ENCODE measurements at places on chromosomes 5 and 9.
A peak's percentile ranks its signal among the peaks of the same experiment; 100 is the strongest.

DNA sequence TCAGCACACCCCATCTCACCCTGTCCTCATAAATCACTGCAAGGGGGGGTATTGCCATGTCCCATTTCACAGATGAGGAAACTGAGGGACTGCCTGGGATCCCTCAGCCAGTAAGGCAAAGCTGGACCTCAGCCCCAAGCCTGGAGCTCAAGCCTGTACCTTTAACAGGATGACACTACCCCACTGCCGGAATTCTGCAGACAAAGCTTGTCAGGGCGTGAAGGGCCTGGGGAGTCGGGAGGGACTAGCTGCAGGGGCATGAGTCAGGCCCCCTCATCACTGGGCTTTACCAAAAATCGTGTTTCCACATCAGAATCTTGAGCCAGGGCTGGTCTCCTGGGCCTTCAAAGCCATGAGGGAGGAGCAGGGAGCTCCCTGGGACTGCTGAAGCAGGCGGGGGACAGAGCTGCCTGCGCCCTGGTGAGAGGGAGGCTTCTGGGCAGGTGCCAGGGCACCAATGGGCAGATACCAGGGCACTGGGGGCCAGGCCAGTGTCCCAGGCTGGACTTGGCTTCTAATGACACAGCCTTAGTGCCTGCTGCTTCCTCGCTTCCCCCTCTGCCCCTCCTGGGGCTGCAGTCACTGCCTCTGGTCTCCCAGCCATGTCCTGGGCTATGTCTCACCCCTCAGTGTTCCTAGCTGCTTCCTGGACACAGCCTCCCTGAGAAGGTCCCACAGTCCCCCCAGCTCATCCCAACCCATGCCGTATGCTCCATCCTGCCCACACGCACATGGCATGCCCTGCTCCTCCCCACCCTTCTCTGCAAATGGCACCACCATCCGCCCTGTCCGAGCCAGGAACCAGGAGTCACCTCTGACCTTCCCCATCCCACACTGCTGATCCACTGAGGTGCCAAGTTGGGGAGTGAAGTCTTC, 80.7 kb downstream of the LMX1B start:
- no peak for DNase-seq

DNA sequence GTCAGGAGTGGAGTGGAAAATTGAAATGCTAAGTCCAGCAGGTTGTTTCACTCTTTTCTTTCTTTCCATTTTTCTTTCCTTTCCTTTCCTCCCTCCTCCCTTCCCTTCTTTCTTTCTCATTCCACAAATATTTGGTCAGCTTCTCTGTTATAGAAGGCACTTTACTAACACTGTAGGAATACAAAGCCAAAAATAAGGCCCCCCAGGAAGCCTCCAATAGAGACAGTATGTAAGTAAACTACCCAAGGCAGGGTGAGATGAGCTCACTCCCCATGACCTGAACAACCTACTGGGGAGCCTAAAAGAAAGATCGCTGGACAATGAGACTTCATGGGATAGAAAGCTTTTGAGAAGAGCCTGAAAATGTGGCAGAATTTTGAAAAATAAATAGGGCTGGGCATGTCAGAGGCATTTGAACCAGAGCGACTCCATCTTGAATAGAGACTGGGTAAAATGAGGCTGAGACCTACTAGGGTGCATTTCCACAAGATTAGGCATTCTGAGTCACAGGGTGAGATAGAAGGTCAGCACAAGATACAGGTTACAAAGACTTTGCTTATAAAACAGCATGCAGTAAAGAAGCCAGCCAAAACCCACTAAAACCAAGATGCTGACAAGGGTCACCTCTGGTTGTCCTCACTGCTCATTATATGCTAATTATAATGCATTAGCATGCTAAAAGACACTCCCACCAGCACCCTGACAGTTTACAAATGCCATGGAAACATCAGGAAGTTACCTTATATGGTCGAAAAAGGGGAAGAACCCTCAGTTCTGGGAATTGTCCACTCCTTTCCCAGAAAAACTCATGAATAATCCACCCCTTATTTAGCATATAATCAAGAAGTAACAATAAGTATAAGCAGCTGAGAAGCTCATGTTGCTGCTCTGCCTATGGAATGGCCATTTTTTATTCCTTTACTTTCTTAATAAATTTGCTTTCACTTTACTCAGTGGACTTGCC, 158.9 kb upstream of the EGFLAM start:
- no peak for DNase-seq

- DNase-seq = peak; percentile 69
These were observed at the start of gene SMIM3 for GRCh38 chr5:150778517-150779396. Gene SMIM3 (plus strand): TSS chr5:150778757. CDS start chr5:150795441, 16,684 bp downstream.

GRCh38 chr9:110208031-110208430, at the start of gene C9orf152:
Gene C9orf152 (minus strand): TSS chr9:110208159. CDS start chr9:110207579, 580 bp downstream.
- no peak for DNase-seq

DNA sequence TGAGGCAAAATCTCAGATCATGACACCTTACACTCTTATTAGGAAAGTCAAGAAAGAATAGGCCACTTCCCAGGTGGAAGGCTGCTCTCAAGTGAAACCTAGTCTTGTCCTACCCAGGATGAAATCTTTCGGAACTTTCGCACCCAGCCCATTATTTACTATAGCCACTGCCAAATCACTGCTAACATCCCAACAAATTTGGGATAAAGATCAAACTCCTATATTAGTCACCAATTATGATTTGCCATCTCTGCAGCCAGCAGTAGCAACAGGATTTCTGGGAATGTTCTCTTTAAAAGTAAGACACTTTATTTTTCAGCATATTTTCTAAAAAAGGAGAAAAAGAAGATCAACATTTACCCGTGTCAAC, 224.6 kb downstream of the GAS1 start:
- no peak for DNase-seq

- DNase-seq = no peak
These were observed 21.4 kb downstream of the FREM1 start for GRCh38 chr9:14888875-14889274.

GRCh38 chr5:138696501-138696900, 56.7 kb upstream of the CTNNA1 start:
- no peak for DNase-seq

GRCh38 chr5:12354686-12355085, 450.4 kb upstream of the CTNND2 start:
- DNase-seq = no peak

GRCh38 chr5:52987711-52988331, 1.3 kb upstream of the ITGA2 start:
- DNase-seq = no peak

- peak; percentile 45 for DNase-seq
These were observed 6.3 kb upstream of the IFNA8 start for GRCh38 chr9:21402386-21403251.

- no peak for DNase-seq
These were observed 205.3 kb downstream of the SLCO4C1 start for GRCh38 chr5:102090770-102091169.

GRCh38 chr5:115298811-115299210, 2.4 kb upstream of the CCDC112 start:
- DNase-seq = no peak

DNA sequence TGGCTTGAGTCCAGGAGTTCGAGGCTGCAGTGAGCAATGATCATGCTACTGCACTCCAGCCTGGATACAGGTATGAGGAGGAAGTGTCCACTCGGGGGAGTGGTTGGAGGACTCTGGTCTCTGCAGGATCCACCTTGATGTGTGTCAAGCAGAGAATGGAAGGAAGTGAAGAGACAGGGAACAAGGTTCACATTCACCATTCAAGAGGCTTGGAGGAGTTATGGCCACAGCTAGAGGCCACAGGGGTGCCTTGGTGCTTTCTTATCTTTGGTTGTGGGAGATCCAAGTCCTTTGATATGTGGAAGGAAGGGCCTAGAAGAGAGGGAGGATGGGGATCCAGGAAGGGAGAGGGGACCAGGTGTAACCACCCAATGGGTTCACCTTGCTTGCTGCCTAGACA, 5.4 kb upstream of the CERCAM start:
- DNase-seq = no peak

GRCh38 chr9:99075246-99075912, 29.5 kb upstream of the TGFBR1 start:
- no peak for DNase-seq

DNA sequence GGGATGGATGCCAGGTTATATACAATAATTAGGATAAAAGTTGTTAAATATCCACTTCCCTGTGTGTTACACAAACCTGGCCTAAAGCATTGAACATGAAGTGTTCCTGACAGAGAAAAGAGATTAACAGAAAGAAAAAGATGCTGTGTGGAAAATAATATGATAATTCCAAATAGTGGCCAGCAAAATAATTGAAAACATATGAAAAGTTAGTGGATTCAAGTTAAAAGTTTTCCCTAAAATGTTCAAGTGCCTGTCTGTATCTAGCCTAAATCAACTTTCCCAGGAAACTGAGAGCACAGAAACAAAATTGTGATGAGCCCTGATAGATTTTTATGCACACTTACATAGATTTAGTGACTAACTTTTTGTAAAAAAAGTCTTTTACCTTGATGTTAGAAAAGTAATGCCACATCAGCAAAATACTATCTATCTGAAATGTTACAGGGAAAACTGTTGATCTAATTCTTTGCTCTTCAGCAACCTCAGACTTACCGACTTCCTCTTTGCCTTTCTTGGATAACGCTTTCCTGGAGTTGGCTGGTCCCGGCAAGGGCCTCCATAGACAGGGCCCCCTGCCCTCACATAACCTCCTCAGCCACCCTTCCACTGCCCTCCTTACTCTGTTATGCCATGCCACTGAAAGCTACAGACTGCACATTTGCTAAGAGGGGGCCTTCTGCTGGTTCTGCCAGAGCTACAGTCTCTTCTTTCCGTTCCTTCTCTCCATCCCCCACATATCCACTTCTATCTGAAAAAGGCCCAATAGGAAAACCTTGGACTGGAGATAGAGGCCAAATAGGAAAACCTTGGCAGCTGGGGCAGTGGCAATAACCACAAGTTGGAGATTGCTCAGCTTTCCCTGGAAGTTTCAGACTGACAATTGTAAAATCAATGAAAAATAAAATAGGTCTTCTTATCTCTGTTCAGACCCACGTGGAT, 44.4 kb downstream of the ZNF474 start:
- DNase-seq = no peak

DNA sequence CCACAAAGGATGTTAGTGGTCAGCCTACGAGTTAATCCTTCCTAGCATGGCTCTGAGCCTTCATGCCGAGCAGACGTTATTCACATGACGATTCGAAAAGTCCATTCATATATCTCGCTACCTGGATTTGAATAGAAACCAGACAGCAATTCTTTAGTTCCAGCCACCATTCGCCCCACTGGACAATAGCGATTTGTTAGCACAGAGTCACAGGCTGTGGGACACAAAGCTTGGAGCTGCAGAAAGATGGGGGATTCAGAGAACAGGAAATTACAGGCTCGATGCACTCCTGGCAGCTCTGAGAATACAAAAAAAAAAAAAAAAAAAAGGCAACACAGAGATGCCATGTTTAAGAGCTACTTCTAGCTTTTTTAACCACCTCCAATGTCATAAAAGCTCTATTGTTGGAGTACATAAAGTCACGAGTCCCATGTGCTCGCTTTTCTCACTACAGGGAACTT, 110.7 kb downstream of the NR6A1 start:
- peak; percentile 90 for DNase-seq

- DNase-seq = no peak
These were observed 472.9 kb upstream of the ACTBL2 start for GRCh38 chr5:57955511-57955910.

DNA sequence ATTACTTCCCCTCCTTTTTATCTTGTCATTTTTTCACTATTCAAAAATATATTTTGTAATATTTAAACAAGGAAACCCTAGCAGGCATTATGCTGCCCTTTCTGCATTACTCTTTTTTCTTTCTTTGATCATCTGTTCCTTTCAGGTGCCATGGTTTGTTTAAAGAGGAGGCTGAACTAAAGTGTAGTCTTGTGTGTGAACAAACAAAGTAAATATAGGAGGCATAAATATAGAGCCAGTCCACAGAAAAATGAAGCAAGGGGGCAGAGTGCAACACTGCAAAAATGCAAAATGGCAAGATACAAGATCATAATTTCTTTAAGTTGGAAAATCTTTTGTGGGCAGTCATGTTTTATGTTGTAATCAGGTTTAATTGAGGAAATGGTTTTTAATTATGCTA, 947.3 kb upstream of the COX7C start:
- DNase-seq = no peak

DNA sequence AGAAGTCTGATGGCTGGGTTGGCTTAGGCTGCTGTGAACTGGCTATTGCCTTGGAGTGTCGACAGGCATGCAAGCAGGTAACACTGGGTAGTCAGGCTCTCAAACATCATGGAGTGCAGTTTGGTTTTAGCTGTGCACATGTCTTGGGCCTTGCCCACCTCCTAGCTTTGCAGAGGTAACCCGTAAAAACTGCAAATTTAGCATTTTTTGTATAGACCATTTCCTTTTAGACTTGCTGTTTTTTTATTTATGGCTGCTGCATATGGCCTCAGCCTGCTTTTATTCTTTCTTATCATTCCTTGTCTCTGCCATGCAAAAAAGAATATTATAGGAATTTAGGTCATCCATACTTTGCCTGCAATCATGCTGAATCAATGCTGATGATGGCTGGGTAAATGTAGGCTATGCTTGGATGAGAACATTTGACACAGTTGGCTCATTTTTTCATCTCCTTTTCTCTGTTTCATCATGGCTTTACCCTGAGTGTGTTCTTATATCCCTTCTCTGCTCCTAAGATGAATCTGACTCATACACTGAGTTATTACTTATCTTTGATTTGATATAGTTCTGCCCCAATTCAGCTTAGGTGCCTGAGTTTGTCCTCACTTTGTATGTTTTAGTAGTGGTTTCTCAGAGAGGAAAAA, 27.2 kb downstream of the RECK start:
- no peak for DNase-seq

GRCh38 chr9:35906923-35907699, 1.1 kb downstream of the HRCT1 start:
- peak; percentile 71 for DNase-seq

- no peak for DNase-seq
These were observed 24.0 kb downstream of the HSD17B4 start for GRCh38 chr5:119476341-119476740.

- DNase-seq = no peak
These were observed 120.2 kb downstream of the SEMA6A start for GRCh38 chr5:116454417-116454927.

GRCh38 chr5:149018909-149019443, 43.9 kb downstream of the SH3TC2 start:
- no peak for DNase-seq

GRCh38 chr9:137012694-137013570, 15.1 kb downstream of the ABCA2 start:
- no peak for DNase-seq

- no peak for DNase-seq
These were observed 1857.8 kb upstream of the WWC1 start for GRCh38 chr5:166433679-166434078.

- no peak for DNase-seq
These were observed 6.7 kb downstream of the ADRB2 start for GRCh38 chr5:148833122-148833521.

GRCh38 chr9:4579001-4579400, 83.1 kb upstream of the PLPP6 start:
- no peak for DNase-seq

- no peak for DNase-seq
These were observed 22.5 kb downstream of the MUSK start for GRCh38 chr9:110691002-110691549.

DNA sequence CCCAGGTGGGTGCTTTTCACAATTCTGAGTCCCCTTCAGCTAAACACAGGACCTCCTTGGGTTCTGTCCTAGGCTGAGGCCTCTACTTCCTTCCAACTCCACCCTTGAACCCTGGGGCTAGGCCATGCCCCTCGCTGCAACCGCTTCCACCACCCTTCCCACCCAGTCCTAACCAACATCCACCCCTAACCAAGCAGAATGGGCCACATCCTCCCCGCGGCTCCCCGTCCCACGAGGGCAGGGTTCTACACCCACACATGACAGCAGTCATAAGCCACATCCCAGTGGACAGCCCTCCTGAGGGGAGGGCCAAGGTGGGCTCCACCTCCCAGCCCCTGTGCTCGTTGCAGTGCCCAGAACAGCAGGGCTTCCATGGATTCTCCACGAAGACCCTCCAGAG, 65.8 kb downstream of the SHB start:
- DNase-seq = no peak

Data from brain (organoid and tissue), 16 donors.